ENCODE measurements at places on chromosomes 12 and 14.

DNA sequence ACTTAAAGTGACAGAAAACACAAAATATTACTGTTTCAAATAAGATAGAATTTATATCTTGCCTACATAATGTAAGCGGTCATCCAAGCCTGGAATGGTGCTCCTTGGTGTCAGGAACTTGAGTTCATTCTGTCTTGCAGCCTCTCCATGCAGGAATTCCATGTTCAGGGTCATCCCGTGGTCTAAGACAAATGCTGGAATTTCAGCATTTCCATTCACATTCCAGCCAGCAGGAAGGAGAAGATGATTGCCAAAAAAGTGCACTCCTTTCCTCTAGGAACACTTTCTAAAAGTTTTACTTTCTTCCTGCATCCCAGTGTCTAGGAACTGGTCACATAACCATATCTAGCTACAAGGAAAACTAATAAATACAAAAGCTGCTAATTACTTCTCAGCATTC, 106.3 kb downstream of the PTPRO start:
- H3K27ac ChIP-seq: no peak overlapping the region
- H3K4me1 ChIP-seq: no peaks in the 10 kb centered on the region
- H3K36me3 ChIP-seq: no peaks in the 10 kb centered on the region

DNA sequence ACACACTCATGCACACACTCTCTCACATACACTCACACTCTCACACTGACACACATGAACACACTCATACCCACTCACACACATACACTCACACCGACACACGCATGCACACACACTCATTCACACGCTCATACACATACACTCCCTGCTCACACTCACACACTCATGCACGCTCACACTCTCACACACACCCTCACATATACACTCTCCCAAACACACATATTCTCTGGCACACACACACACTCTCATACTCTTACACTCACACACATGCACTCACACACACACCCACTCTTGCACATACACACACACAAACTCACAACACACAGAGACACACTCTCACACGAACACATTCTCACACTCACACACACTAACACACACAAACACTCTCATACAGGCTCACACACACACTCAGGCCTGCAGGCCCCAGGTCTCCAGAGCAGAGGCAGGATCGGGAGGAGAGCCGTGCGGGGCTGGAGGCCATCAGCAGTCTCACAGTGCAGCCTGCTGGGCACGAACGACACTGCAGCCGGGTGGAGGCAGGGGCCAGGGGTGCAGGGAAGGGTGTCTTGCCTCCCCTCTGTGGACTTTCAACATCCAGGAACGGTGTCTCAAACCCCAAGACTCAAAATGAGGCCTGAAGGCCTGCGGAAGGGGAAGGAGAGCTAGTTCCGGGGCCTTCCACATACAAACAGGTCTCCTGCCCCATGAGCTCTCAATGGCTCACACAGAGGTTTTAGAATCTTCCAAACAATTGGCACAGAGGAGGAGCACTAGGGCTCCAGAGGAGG, 148.7 kb downstream of the ANO2 start:
- DNase-seq: no peak
- H3K4me3 ChIP-seq: no peak overlapping the region
- no peaks in the 10 kb centered on the region for H3K4me1 ChIP-seq
- no peak overlapping the region for H3K27ac ChIP-seq
- H3K36me3 ChIP-seq: no peaks in the 10 kb centered on the region

GRCh38 chr14:99189201-99189801, 82.7 kb downstream of the BCL11B start:
- no peaks in the 10 kb centered on the region for H3K27me3 ChIP-seq
- H3K27ac ChIP-seq: no peak overlapping the region
- H3K36me3 ChIP-seq: no peaks in the 10 kb centered on the region
- no peak for DNase-seq

DNA sequence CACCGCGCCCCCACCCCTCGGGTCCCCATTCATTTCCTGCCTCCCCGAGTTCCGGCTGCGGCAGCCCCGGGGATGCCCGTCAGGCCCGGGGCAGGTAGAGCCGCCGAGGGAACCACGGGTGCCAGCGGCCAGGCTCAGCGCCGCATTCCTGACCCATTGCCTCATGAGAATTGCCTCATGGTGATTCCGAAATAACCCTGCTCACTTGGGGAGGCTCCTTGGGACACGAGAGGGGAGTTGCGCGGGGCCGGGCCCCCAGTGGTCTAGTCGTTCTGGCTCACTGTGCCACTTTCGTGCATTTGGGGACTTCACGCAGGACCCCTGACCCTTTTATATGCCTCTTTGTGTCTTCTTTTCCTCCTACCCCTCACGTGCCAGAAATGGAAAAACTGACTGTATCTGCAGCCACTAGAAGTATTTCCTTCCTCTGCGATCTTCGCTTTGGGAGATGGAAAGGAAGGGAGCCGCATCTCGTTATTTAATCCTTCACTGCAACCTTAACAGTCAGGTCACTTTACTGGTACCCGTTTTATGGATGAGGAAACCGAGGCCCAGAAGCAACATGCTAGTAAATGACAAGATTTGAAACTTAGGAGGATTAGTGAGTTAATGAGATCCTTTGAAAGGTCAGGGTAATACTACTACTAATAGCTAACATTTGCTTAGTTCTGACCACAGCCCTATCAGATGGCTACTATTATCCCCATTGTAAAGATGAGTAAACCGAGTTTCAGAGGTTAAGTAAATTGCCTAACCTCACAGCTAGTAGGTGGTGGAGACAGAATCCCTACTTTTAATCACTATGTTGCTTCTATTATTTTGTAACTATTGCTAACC, 768 bp downstream of the PTPN11 start:
- peak; percentile 78 for DNase-seq
- H3K4me3 ChIP-seq: peak overlapping the region; percentile 78
- H3K4me1 ChIP-seq: peaks cover 4% of the 10 kb centered on the region
- no peaks in the 10 kb centered on the region for H3K36me3 ChIP-seq
- H3K27me3 ChIP-seq: no peaks in the 10 kb centered on the region

GRCh38 chr12:27911397-27911796, 61.1 kb downstream of the PTHLH start:
- no peak overlapping the region for H3K27ac ChIP-seq
- H3K27me3 ChIP-seq: no peaks in the 10 kb centered on the region
- H3K4me1 ChIP-seq: no peaks in the 10 kb centered on the region
- no peak overlapping the region for H3K4me3 ChIP-seq
- H3K36me3 ChIP-seq: no peaks in the 10 kb centered on the region
- DNase-seq: no peak

DNA sequence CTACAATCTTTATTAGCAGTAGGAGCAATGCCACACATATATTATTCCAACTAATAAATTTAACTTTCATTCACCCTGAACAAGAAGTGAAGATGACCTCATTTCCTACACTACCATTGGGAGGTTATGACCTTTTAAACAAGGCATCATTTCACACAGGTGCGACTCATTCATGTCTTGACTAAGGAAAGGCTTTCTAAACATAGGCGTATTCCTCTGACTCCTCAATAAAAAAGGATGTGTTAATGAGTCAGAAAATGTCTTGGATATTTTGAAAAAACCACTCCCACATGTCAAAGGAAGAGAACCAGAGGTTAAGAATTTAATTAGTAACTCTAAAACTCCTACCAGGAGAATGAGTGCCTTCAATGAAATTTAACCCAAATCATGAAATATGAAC, 115.2 kb downstream of the PRICKLE1 start:
- peaks cover 9% of the 10 kb centered on the region for H3K4me1 ChIP-seq
- H3K27me3 ChIP-seq: no peaks in the 10 kb centered on the region
- H3K36me3 ChIP-seq: no peaks in the 10 kb centered on the region

DNA sequence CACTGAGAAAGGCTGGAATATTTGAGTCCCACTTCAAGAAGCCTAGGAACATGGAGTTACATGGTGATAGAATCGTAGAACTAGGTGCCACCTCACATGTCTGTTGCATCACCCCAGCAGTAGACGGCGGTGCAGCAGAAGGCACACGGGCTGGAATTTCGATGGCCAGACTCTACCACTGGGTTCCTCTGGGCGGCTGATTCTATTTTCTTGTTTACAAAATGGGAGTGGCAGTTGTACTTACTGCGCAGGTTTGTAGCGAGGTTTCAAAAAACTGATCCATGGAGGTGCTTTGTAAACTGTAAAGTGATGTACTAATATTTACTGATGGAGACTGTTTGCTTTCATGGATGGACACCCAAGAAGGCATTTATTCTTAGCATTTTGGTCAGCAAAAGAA, 45.7 kb downstream of the WDR20 start:
- no peak overlapping the region for H3K4me3 ChIP-seq
- H3K27ac ChIP-seq: no peak overlapping the region
- no peak for DNase-seq

DNA sequence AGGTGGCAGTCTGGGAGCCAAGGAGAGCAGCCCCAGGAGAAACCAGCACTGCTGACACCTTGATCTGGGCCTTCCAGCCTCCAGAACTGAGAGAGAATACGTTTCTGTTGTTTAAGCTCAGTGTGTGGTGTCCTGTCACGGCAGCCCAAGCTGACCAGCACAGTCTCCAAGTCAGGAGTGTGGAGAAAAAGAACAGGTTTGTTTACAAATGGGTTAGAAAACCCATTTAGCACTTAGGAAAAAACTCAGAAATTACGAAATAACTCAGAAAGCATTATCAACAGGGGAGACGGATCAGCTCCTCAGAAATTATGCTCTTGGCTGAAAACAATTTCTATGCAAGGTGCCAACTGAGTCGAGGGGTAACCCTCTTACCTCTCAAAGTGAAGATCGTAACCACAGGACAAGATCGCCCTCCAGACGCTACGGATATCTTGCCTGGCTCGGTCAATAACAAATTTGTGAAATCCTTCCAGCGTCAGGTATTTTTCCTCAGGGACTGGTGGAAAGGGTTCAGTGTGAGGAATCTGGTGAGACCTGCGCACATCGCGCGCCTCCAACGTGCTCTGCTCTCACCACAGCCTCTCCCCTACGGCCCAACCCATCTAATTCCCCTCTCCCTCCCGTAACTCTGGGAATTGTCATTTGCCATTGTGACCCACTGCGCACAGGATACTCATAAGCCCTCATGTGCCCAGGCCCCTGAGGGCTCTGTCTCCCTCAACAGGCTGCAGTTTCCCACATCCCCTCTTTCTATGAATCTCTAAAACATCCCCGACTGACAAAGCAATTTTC, 50.2 kb downstream of the TRAFD1 start:
- no peaks in the 10 kb centered on the region for H3K27me3 ChIP-seq
- no peak for DNase-seq
- no peak overlapping the region for H3K27ac ChIP-seq
- H3K4me3 ChIP-seq: no peak overlapping the region
- H3K36me3 ChIP-seq: peaks cover 14% of the 10 kb centered on the region

GRCh38 chr14:74400031-74400685, 25.9 kb downstream of the SYNDIG1L start:
- no peak overlapping the region for H3K27ac ChIP-seq
- peaks cover 2% of the 10 kb centered on the region for H3K4me1 ChIP-seq
- no peak for DNase-seq
- no peaks in the 10 kb centered on the region for H3K36me3 ChIP-seq
- H3K4me3 ChIP-seq: no peak overlapping the region
- H3K27me3 ChIP-seq: peaks cover 42% of the 10 kb centered on the region

- H3K4me1 ChIP-seq: peaks cover 15% of the 10 kb centered on the region
- no peak for DNase-seq
- no peaks in the 10 kb centered on the region for H3K27me3 ChIP-seq
- H3K27ac ChIP-seq: no peak overlapping the region
- no peaks in the 10 kb centered on the region for H3K36me3 ChIP-seq
Measured at GRCh38 chr12:2642176-2642892, 152.4 kb upstream of the FKBP4 start.

DNA sequence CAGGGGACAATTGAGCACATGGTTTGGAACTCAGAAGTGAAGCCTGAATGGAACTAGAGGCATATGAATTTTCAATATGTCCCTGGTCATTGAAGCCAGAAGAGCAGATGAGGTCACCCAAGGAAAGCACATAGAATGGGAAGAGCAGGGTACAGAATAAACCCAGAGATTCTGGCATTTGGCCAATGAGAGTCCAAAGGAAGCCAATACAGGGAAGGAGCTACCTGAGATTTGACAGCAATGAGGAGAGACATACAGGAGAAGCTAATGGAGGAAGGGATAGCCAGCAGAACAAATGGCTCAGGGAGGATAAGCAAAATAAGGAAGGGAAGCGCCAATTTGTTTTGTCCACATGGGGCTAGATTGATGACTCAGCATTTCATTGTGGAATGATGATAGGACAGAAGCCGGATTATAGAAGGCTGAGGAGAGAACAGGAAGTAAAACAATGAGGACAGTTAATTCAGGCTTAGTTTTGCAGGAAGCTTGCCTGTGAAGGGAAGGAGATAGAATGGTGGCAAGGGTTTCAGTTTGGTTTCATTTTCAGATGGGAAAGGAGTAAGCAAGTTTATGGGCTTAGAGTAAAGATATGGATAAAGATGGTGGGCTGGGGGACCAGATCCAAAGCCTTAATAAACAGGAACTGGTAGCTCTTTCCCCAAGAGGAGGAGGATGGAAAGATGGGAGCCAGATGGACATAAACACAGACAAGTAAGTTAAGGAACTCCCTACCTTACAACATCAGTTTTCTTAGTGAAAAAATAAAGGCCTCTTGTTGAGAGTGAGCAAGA, 3.2 kb upstream of the SPTSSA start:
- no peaks in the 10 kb centered on the region for H3K4me1 ChIP-seq

DNA sequence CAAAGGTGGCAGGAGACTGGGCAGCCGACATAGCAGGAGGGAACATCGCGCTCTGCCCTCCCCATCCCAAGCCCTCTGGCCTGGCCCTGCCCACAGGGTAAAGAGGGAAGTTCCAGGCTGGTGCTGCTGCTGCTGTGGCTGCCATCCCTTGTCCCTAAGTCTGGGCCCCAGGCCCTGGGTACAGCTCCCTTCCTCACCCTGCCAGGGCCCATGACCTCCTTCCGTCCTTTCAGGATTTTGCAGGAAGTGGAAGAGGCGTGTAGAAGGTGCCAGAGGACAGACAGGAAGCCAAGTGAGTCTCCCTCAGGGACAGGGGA, 14.7 kb upstream of the NCOR2 start:
- no peaks in the 10 kb centered on the region for H3K4me1 ChIP-seq
- H3K36me3 ChIP-seq: no peaks in the 10 kb centered on the region
- no peak overlapping the region for H3K4me3 ChIP-seq
- peaks cover 7% of the 10 kb centered on the region for H3K27me3 ChIP-seq
- no peak overlapping the region for H3K27ac ChIP-seq

DNA sequence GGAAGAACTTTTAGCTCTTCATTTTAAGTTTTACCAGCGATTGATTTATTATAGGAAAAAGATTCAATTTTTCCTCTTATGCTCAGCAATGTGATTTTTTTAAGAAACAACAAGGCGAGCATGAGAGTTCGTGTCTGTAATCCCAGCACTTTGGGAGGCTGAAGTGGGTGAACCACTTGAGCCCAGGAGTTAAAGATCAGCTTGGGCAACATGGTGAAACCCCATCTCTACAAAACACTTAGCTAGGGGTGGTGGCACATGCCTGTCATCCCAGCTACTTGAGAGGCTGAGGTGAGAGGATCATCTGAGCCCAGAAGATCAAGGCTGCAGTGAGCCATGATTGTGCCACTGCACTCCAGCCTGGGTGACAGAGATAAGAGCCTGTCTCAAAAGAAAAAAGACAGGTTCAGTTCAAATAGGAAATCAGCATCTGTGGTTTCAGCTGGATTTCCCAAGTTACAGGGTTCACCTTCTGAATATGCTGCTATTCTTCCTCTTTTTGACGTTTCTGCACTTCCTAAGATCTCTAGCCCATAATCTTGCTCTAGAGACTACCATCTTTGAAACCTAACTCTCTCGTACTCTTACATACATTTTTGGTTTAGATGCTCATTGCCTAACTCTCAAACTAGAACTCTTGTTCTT, 274.7 kb downstream of the SEC23A start:
- no peaks in the 10 kb centered on the region for H3K27me3 ChIP-seq
- H3K27ac ChIP-seq: no peak overlapping the region
- H3K4me3 ChIP-seq: no peak overlapping the region
- no peak for DNase-seq
- H3K4me1 ChIP-seq: no peaks in the 10 kb centered on the region

GRCh38 chr14:51962711-51963110, 26.6 kb upstream of the RTRAF start:
- H3K27ac ChIP-seq: no peak overlapping the region
- H3K4me1 ChIP-seq: no peaks in the 10 kb centered on the region
- H3K36me3 ChIP-seq: no peaks in the 10 kb centered on the region
- peak overlapping the region; percentile 53 for H3K4me3 ChIP-seq
- peak; percentile 9 for DNase-seq
